Osteoblast (primary cell): ENCODE measurements at places on chromosomes 6 and 20.
A peak's percentile ranks its signal among the peaks of the same experiment; 100 is the strongest.

- peaks cover 11% of the 10 kb centered on the region for H3K4me1 ChIP-seq
- H3K4me3 ChIP-seq: peak overlapping the region; percentile 88
- H3K27me3 ChIP-seq: no peaks in the 10 kb centered on the region
- peak; percentile 90 for DNase-seq
- H3K36me3 ChIP-seq: no peaks in the 10 kb centered on the region
Observed at GRCh38 chr6:152636021-152636608, 1.0 kb downstream of the SYNE1 start.

- no peaks in the 10 kb centered on the region for H3K4me1 ChIP-seq
- H3K27ac ChIP-seq: no peak overlapping the region
- H3K27me3 ChIP-seq: peaks cover 7% of the 10 kb centered on the region
- H3K36me3 ChIP-seq: no peaks in the 10 kb centered on the region
Observed at GRCh38 chr20:33082546-33082945, 3.1 kb downstream of the BPIFB4 start.

DNA sequence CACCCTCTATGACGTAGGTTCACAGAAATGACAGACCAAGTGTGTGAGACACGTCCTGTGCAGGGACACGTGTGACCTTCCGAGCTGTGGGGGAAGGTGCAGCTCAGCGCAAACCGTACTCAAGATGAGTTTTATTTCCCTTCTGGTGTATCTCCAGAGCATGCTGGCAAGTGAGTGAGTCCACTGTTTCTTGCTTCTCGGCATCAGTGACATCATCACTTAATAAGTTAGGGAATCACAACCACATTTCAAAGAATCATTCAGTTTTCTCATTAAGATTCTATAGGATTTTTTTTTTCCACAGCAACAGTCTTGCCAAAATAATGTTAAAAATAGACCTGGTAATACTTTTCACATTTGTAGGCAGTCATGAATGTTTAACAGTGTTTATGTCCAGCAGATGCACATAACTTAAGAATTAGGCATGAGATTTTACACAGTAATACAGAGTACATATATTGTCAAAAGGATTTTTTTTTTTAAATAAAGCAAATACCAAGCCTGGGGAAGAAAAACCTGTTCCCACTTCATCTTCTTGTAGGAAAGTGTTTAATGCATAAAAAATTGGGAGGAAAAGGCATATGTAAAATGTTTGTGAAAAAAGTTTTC is 417.8 kb downstream of the CDC5L start:
- DNase-seq: no peak
- no peak overlapping the region for H3K4me3 ChIP-seq
- peaks cover 15% of the 10 kb centered on the region for H3K27me3 ChIP-seq
- H3K4me1 ChIP-seq: peaks cover 5% of the 10 kb centered on the region
- H3K27ac ChIP-seq: no peak overlapping the region

GRCh38 chr6:167685654-167686053 is 141.1 kb upstream of the AFDN start:
- H3K4me1 ChIP-seq: no peaks in the 10 kb centered on the region
- no peak overlapping the region for H3K4me3 ChIP-seq
- H3K36me3 ChIP-seq: no peaks in the 10 kb centered on the region
- no peak for DNase-seq
- H3K27me3 ChIP-seq: no peaks in the 10 kb centered on the region
- no peak overlapping the region for H3K27ac ChIP-seq

DNA sequence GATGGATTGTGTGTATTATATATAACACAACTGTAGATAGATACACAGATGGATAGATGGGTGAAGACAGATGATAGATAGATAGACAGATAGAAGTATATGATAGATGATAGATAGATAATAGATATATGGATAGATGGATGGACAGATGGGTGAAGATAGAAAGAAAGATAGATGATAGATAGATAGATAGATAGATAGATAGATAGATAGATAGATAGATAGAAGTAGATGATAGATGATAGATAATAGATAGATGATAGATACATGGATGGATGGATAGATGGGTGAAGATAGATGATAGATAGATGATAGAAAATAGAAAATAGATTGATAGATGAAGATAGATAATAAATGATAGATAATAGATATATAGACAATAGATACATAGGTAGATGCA is 83.3 kb downstream of the FOXF2 start:
- H3K4me1 ChIP-seq: peaks cover 10% of the 10 kb centered on the region
- H3K36me3 ChIP-seq: no peaks in the 10 kb centered on the region
- H3K27ac ChIP-seq: no peak overlapping the region
- H3K27me3 ChIP-seq: peaks cover 2% of the 10 kb centered on the region

- no peak overlapping the region for H3K4me3 ChIP-seq
- H3K27me3 ChIP-seq: peaks cover 32% of the 10 kb centered on the region
Observed at GRCh38 chr20:62522748-62523396, 47.1 kb upstream of the GATA5 start.

- no peaks in the 10 kb centered on the region for H3K4me1 ChIP-seq
- no peak for DNase-seq
- H3K27ac ChIP-seq: no peak overlapping the region
- no peaks in the 10 kb centered on the region for H3K36me3 ChIP-seq
- no peak overlapping the region for H3K4me3 ChIP-seq
Observed at GRCh38 chr6:86723729-86724128, 213.6 kb upstream of the HTR1E start.

GRCh38 chr6:48222241-48222640 is 111.2 kb upstream of the PTCHD4 start:
- no peak overlapping the region for H3K4me3 ChIP-seq
- no peaks in the 10 kb centered on the region for H3K27me3 ChIP-seq
- no peak for DNase-seq
- no peak overlapping the region for H3K27ac ChIP-seq
- no peaks in the 10 kb centered on the region for H3K4me1 ChIP-seq
- H3K36me3 ChIP-seq: no peaks in the 10 kb centered on the region

DNA sequence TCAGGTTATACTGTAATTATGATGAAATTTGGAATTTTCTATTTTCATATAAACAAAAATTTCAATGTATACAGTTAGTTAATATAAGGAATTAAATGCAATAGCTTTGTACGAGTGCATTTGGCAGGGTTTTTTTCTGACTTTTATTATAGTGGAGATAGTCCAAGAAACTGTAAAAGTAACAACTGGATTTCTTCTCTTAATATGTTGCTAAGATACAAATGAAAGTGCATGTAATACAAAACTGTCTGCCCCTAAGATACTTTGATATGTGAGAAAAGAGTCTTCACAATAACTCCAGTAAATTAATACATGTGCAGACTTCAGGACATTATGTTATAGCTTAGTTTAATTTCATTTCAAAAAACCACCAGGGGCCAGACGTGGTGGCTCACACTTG is 721.4 kb downstream of the CBLN4 start:
- DNase-seq: no peak
- no peaks in the 10 kb centered on the region for H3K36me3 ChIP-seq
- H3K4me3 ChIP-seq: no peak overlapping the region
- no peak overlapping the region for H3K27ac ChIP-seq

DNA sequence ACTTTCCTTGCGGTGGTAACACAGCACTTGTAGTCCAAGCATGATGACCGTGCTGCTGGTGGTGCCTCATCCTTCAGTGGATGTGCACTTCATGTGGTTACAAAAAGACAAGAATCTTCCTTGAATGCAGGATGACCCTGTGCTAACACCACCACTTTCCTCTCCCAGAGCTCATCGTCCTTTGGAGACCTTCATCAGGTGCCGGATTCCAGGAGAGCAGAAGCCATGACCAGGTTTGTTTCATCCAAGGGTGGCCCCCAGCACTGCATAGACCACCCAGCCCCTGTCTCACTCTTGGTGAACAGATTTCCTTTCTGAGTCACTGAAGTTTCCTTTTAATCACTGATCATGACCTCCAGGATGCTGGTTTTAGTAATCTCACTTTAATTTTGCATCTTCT is 101.2 kb upstream of the SYNDIG1 start:
- no peaks in the 10 kb centered on the region for H3K36me3 ChIP-seq
- H3K4me3 ChIP-seq: no peak overlapping the region
- H3K27ac ChIP-seq: no peak overlapping the region
- no peak for DNase-seq
- no peaks in the 10 kb centered on the region for H3K27me3 ChIP-seq
- H3K4me1 ChIP-seq: no peaks in the 10 kb centered on the region

DNA sequence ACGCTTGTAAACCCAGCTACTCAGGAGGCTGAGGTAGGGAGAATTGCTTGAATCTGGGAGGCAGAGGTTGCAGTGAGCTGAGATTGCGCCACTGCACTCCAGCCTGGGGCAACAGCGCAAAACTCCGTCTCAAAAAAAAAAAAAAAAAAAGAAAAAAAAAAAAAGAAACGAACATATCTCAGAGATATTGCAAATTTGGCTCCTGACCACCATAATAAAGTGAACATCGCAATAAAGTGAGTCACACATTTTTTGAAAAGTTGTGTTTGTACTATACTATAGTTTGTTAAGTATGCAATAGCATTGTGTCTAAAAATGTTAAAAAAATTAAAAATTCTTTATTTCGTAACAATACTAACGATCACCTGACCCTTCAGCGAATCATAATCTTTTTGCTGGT is 13.3 kb downstream of the RSPH9 start:
- H3K27me3 ChIP-seq: no peaks in the 10 kb centered on the region
- no peaks in the 10 kb centered on the region for H3K4me1 ChIP-seq
- DNase-seq: no peak
- no peak overlapping the region for H3K4me3 ChIP-seq
- no peak overlapping the region for H3K27ac ChIP-seq

DNA sequence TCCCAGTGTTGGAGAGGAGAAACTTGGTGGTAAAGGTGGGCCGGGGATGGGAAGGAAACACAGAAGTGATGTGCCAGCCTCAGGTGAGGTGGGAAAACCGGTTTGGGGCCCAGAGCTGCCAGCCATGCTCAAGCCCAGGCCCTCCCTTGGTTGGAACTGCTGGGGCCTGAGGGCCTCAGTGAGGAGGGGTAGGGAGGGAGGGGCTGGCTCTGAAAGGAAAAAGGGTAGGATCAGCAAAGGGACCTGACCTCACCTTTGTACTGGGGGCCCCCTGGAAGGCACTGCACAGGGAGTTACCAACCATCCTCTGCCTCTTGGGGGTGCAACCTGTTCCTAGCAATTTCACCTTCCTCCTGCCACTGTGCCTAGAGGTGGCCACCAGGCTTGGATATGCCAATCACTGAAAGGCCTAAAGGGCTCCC is 1.8 kb upstream of the SPEF1 start:
- no peak overlapping the region for H3K4me3 ChIP-seq
- H3K27ac ChIP-seq: no peak overlapping the region
- peaks cover 5% of the 10 kb centered on the region for H3K36me3 ChIP-seq
- DNase-seq: no peak
- peaks cover 28% of the 10 kb centered on the region for H3K4me1 ChIP-seq

DNA sequence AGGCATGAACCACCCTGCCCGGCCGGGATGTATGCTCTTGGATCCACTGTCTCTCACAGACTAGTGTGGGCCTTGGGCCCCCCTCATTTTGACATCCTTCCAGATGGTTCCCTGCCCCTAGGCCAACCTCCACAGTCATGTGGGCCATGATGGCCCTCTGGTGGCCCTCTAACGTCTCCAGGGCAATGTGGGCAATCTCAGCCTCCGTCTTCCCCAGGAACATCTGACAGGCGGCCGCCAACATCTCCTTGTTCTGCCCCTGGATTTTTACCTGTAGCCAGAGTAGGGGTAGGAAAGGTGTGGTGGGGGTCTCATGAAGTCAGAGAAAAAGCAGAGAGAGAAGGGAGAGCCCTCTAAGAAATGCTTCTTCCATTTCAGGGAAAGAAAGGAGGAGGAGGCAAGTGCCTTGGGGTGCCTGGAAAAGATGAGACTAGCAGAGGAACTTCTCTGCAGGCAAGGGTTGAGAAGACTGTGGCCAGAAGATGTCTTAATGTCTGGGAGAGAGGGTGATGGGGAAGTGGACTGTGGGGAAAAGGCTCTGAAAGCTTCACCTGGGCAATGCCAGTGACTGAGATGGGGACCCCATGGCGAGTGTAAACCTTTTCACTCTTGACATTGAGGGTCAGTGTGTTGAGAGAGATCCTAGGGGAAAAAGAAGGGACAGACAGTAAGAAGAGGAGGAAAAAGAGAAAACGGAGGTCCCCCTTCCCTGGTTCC is 1.3 kb downstream of the FLOT1 start:
- H3K4me3 ChIP-seq: peak overlapping the region; percentile 89
- peak overlapping the region; percentile 97 for H3K27ac ChIP-seq
- no peaks in the 10 kb centered on the region for H3K27me3 ChIP-seq
- peaks cover 48% of the 10 kb centered on the region for H3K36me3 ChIP-seq

DNA sequence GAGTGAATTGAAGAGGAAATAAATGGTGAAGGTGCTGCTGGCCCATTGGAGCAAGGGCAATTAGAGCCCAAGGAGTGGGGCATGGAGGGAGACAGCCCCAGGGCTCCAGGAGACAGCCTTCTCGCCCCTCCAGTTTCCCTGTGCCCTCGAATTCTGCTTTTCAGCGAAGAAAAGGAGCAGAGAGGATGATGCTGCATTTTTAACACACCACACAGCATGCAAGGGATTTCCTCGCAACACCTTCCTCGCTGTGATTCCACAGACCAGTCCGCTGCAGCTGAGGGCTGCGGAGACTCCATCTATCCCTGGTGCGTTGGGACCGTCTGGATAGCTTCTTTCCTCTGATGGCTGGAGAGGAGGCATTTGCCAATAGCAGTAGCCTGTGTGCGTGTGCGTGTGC is 41.7 kb downstream of the PTCHD4 start:
- peak; percentile 48 for DNase-seq
- no peak overlapping the region for H3K27ac ChIP-seq

GRCh38 chr20:53773792-53774401 is 180.3 kb upstream of the ZNF217 start:
- H3K27me3 ChIP-seq: no peaks in the 10 kb centered on the region
- DNase-seq: peak; percentile 93
- H3K4me1 ChIP-seq: peaks cover 21% of the 10 kb centered on the region
- peak overlapping the region; percentile 51 for H3K4me3 ChIP-seq
- H3K27ac ChIP-seq: peak overlapping the region; percentile 100

DNA sequence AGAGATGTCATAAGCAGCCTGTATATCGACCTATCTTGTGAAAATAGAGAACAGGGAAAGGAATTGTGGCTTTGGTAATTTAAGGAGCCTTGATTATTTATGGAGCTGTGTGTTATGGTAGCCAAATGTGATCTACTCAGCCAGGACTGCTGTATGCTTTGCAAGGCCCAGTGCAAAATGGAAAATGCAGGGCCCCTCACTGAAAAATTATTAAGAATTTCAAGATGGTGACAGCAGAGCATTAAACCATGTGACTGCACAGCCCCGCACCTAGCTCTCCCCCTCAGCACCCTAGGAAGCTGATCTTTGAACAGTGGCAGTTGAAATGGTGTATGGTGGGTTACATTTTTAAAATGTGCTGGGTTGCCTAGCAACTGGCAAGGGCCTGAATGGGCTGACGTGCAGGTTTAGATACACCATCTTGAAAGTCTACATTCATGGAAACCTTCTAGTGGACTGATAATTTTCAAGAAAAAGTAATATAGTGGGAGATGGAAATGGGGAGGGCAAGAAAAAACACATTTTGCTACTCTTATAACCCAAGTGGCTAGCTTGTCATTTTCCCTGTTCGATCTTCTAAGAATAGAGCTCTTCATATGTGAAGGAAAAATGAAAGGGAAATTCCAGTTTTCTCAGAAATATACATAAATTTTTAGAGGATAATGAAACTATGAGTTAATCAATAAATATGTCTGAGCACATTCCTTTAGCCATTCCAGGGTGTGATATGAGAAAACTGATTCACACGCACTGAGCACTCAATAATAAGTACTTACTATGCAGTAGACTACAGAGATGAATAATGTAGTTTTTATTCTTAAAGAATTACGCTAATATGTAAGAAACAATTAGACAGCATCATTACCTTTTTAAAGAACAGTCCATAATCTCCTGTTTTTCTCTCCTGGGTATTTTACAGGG is 208.0 kb downstream of the ARHGAP18 start:
- no peak for DNase-seq
- no peaks in the 10 kb centered on the region for H3K36me3 ChIP-seq
- H3K27me3 ChIP-seq: no peaks in the 10 kb centered on the region
- H3K4me1 ChIP-seq: peaks cover 29% of the 10 kb centered on the region
